ENCODE measurements at places on chromosomes 2 and 18.

- DNase-seq, result no peak
Measured at GRCh38 chr2:10279472-10279870, 23.2 kb upstream of the HPCAL1 start.

DNA sequence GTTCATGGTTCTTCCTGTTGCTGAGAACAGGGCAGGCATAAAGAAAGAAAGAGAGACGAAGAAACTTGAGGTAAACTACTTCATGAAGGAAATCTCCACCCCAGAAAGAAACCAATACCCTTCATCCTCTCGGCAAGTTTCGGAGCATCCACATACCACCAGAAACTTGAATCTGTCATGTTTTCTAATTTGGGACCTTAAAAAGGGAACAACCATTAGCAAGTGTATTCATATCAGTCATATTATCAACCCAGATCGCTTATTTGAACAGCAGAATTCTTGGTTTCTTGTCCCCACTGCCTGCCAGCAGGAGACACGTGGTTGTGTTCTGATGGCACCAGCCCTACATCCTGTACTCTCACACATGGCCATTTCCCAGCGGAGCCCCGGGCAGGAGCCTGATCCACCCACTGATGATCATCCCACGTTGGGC is 53.2 kb upstream of the FZD7 start:
- no peak for DNase-seq

GRCh38 chr18:42183746-42184145 is 228.7 kb downstream of the PIK3C3 start:
- DNase-seq, result no peak

GRCh38 chr2:146287281-146287680 is 1557.5 kb upstream of the ACVR2A start:
- DNase-seq, result no peak

DNA sequence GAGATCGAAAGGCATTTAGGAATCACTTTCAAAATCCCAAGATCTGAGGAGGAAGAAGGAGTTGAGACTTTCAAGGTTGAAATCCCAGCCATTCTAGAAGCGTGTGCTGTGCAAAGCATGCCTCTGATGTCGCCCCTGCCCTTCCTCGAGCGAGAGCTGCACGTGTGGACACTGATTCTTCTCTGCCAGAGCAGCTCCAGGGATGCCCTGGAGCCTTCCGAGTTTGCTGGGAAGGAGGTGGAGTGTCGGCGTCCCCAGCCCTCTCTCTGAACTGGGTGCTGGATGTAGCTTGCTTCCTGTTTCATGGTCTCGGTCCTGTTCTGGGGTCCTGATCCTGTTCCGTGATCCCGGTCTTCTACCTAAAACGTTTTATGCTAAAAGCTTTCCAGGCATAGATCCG is 76.1 kb downstream of the TWIST2 start:
- no peak for DNase-seq

DNA sequence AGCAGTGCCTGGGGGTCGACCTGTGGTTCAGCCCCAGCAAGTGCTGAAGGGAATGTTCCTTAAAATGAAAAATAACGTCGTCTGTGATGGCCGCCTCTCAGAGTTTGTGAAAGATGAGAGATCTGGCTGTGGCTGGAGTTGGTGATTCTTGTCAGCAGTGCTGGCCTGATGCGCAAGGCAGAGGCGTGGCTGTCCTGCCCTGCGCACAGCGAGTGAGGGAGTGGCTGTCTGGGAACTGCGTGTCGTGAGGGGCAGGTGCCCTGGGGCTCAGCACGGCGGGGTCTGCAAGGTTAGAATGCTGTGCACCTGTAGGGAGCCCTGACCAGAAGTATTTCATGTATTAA is 8.8 kb downstream of the NFATC1 start:
- DNase-seq, result no peak

DNA sequence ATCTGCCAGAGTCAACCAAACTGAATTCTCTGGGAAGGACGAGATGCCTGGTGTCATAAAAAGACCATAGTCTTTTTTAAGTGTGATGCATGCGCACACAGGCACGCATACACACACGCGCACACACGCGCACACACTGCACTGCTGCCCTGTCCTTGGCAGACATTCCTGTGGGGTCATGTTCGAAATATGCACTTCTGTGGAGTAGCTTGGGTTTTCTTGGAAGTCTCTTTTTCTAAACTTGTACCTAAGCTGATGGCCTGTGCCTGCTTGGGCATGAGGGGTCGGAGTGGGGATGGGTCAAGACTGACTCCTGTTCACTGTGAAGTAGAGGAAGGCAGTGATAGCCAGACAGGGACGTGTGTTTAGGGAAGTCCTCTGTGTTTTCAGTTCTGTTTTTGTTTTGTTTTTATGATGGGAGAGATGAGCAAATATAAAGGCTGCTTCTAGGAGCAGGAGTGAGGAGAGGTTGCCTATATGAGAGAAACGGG is 4.0 kb upstream of the RMC1 start:
- DNase-seq, result no peak

DNA sequence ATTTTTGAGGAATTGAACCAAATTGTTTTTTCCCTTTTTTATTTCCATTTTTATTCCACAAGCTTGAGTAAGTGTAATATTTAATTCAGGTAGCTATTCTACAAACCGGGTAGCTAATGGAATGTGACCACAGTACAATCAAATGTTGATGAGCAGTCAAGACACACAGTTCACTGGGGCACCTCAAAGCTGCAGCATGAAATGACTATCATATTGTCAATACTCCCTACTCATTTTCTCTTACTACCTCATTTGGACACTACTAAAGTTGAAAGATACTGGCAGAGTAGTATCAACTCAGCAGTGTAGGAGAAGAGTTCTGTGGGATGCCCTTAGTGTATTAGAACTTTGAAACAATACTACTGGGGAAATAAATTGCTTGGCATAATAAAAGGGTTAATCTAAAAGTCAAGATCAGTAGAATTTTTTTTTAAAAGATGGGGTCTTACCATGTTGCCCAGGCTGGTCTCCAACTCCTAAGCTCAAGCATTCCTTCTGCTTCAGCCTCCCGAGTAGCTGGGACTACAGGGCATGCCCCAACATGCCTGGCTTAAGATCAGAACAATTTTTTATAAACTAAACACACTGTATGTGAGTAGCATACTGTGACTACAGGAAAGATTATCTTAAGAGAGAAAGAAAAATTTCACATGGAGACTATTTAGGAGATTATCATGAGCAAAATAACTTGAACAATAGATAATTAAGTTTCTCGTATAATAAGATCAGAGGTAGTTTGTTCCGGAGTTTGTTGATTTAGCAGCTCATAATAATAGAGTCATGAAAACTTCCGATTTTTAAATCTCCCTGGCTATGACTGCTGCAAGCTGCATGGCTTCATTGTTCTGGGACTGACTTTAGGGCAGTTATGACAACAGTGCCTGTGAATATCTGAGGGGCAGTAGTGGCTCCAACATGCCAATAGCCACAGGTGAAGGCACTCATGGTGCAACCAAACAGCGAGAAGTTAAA is 43.7 kb downstream of the MYO3B start:
- no peak for DNase-seq

- DNase-seq, result no peak
Measured at GRCh38 chr2:45390861-45391260, 220.2 kb downstream of the SRBD1 start.

GRCh38 chr18:13583576-13584550 is 142.5 kb downstream of the FAM210A start:
- DNase-seq, result no peak

DNA sequence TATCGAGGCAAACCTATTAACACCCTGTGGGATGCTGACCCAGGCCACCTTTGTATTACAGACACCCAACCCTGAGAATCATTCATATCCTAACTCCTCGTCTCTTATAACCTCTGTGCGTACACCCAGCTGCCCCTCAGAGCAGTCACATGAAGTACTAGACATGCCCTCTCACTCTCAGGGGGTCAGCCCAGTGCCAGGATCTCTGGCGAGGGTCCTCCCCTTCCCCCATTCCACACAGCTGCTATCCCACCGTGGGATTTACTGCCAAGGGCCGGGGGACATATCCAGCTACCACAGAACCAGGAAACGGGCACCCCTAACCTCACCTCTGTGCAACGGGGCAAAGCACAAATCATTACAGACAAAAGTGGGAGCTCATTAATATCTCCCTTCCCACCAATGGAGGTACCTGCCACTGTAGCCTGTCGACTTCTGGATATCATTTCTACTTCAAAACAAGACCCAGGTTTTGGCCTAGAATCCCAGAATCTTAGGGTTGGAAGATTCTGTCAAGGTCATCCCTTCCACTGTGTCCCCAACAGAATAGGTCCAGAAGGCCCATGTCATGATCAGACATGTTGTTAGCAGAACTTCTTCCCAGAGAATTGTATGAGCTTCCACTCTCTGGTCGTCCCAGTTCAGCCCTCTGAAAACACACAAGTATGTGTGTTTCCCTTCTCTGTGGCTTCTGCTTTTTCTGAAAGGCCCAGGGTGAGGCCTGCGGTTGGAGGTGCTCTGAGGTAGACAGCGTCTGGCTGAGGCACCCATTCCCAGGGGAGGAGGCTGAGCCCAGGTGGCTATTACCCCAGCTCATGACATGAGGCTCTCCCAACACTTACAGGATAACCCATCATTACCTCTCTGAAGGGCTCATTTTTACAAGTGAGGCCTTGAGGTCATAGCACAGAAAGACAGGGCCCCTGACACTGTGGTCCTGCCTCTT is 1.7 kb downstream of the TMBIM1 start:
- DNase-seq, result no peak

DNA sequence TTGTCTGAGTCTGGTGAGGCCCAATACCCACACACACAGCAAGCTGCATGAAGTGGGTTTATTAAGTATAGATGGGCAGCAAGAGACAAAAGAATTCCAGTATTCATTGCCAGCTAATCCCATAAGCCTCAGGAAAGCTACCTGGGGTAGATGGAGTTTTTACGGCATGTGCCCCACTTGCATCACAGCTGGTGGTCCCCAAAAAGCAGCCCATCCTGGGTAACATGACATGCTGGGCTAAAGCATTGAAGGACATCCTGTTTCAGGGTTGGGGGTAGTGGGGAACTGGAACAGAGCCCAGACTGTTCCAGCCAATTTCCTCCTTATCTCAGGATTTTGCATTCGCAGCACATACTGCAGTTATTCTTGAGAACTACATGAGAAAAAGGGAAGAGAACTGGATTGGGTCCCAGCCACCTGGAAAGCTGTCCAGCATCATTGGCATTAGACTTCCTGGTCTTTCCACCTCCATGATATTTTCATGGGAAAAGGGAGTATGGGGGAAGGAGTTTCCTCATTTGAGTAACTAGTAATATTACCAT is 240.1 kb upstream of the MMADHC start:
- DNase-seq, result no peak

DNA sequence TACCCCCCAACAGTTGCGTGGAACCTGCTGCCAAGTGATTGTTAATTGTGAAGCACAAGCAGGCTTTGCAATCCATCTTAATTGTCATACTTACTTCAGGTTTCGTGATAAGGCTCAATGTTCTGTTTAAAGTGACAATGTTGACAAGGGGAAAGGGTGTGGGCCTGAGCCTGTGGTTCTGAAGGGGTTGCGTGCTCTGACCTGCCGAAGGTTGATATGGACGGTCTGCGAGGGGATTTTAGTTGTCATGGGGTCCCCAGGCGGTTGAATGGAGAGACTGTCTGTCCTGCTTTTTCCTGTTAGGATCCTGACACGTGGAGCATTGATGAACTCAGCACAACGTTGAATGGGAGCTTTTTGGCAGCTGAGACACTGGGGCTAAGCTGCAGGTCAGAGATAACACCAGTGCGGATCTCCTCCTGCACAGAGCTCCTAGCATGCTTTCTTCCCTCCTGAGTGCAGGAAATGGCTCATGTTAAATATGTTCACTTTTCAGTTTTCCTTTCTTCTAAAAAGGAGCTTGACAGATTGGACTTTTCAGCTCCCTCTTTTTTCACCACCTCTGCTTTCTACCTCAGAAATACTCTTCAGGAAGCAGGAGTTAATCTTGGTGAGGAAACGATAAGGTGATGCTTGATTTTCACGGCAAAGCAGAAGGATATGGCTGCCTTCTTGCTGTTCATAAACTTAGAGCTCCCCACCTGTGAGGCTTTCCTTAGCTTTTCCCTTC is 62.9 kb upstream of the ZEB2 start:
- no peak for DNase-seq

GRCh38 chr2:102103992-102104871 is 38.3 kb upstream of the IL1R1 start:
- peak; percentile 37 for DNase-seq

DNA sequence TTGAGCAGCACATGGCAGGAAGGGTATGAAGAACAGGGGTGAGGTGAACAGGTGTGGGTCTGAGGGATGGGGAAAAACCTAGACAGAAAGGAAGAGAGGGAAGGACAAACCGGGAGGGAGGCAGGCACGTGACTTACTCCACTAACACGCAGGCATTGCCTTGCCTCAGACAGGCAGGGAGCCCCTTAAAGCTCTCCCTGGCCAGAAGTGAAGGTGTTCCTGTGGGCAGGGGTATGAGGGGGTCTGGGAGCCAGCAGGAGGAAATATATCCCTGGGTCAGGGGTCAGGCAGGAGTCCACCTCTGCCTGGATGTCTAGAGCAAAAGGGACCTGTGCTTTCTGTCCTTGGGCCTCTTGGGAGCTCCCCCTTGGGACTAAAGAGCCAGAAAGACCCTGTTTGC is 135.3 kb upstream of the EPAS1 start:
- DNase-seq, result no peak

- no peak for DNase-seq
Measured at GRCh38 chr18:12052866-12053265, 40.8 kb upstream of the ANKRD62 start.

GRCh38 chr2:232860593-232861241 is 9.3 kb upstream of the SNORC start:
- no peak for DNase-seq

- DNase-seq, result no peak
Measured at GRCh38 chr2:26757873-26758789, 6.0 kb upstream of the SLC35F6 start.
